ENCODE measurements at places on chromosomes 1 and 21.

DNA sequence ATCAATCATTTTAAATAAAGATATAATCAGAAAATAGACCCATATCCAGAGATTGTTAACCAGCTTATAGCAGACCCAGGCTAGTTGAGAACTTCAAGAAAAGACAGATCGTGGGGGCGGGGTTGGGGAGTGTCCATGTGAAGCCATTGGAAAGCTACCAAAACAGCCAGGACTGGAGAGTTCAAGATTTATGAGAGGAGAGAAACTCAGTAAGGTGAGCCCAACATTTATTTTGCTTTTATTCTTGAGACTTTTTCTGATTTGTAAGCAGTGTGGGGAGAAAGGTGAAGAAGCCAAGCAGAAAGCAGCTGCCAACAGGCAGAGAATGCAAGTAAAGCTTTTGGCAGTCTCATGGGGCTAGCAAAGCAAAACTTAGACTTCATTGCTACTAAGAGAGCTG is 179.9 kb downstream of the VPS13D start:
- no peak for DNase-seq

DNA sequence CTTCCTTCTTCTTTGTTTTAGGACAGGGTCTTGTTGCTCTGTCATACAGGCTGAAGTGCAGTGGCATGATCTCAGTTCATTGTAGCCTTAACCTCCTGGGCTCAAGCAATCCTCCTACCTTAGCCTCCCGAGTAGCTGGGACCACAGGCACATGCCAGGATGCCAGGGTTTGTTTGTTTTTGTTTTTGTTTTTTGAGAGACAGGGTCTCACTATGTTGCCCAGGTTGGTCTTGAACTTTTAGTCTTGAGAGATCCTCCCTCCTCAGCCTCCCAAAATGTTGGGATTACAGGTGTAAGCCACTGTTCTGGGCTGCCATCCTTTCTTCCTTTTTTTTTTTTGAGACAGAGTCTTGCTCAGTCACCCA is 56.5 kb upstream of the SLC45A1 start:
- no peak for DNase-seq

GRCh38 chr1:239112101-239112935 is 274.1 kb upstream of the CHRM3 start:
- no peak for DNase-seq

DNA sequence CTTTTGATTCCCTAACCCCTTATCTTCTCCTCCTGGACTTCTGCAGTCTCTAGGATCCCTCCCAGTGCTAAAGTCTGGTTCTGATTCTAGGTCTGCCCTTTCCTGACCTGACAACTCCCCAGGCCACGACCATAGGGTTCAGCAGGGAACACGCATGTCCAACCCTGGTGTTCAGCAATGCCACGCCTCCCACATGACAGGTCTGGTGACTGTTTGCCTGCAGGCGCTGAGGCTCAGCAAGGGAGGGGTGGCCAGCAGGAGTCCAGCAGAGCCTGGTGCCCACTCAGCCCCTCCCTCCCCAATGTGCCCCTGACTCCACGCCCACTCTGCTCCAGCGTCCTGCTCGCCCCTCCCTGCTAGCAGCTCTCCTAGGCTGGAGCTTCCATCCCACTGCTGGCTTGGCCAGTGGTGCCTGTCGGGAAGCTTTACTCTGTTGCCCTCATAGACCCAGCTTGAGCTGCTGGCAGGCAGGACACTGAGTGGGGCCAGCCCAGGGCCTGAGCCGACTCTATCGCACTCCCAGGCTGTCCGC is 17.3 kb downstream of the SLC9A1 start:
- no peak for DNase-seq

- DNase-seq: peak; percentile 66
These were observed 151.6 kb downstream of the SDCCAG8 start for GRCh38 chr1:243407284-243408018.

GRCh38 chr1:225944951-225945350 is 3.9 kb upstream of the LEFTY2 start:
- no peak for DNase-seq

GRCh38 chr1:227769047-227769935 is 34.1 kb downstream of the SNAP47 start:
- no peak for DNase-seq

DNA sequence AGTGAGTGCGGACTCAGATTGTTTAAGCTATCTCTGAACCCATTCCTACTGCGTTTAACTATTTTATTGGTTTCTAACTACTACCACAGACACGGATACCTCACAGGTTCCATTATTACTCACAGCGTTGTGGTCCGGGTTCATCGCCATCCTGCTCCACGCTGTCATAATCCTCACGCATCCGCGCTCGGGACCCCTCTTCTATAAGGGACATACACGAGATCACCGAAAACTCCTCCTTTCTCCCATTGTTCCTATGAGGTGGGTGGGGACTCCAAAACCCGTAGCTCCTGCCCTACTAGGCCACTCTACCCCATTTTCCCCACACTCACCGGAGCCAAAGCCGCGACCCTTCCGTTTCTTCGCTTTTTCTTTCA is 610 bp downstream of the RBM8A start:
- no peak for DNase-seq

- DNase-seq: no peak
These were observed 13.1 kb upstream of the EXO1 start for GRCh38 chr1:241834733-241835377.

DNA sequence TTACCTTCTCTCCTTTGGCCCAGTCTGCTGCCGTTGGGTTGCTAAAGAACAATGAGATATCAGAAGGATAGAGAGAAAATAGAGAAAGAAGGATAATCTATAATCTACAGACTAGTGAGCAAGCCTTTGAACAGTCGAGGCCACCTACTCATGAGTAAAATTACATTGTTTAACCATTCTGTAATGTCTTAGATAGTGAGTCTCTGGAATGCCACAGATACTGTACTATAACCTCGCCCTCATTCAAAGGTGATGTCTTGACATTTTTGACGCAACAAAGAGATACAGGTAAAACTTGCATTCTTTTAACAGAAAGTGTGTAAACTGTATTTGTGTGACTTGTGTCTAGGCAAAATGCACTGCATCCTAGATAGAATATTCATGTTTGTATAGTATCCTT is 77.9 kb downstream of the LAMC1 start:
- DNase-seq: no peak

DNA sequence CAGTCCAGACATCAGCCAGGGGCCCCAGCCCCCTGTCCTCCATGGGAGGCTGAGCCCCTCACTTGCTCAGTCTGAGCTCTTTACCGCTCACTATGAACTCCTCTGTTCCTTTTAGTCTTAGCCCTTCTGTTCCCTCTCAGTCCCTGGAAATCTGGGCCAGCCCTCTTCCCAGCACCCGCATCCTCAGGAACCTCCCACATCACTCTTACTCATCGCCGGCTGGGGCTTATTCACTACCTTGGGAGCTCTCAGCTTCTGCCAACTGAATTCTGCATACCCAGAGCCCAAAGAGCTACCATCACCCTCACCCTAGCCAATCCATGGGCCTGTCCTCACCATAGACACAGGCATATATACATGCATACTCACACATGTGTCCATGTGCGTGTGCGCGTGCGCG is 11.5 kb downstream of the KNCN start:
- no peak for DNase-seq

GRCh38 chr1:212234431-212235395 is 50.5 kb upstream of the PPP2R5A start:
- peak; percentile 89 for DNase-seq

DNA sequence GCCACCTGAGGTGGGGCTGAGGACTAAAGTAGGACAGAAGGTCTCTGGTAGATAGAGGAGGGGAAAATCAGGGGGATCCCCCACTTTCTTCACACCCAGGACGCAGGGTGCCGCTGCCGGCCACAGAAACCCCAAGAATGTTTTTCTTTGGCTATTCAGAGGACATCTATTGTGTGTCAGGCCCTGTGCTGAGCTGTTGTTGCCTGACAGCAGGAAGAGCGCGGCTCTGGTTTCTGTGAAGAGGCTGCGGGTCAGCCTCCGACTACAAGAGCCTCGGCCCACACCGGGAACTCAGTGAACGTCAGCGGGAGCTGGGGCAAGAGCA is 407 bp upstream of the PIGV start:
- DNase-seq: no peak

GRCh38 chr21:25507522-25507921 is 99.8 kb downstream of the MRPL39 start:
- DNase-seq: no peak

DNA sequence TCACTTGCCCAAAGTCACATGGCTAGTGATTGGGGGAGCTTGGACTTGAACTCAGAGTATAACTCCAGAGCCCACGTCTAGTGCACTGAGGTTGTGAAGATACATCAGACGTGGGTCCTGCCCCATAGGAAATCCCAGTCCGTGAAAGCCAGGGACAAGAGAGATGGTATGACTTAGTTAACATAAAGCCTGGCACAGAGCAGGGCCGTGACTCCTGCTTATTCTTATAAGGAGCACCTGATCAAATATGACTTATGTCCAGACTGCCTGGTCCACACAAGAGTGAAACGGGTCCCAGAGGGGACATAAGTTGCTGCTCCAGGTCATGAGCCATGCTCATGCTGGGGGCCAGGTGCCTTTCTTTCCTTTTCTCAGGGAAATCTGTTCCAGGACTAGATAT is 166.3 kb upstream of the USP24 start:
- no peak for DNase-seq

- DNase-seq: peak; percentile 43
These were observed 27.6 kb downstream of the SKI start for GRCh38 chr1:2255420-2256369.

GRCh38 chr21:27070861-27071670 is 104.2 kb upstream of the ADAMTS5 start:
- DNase-seq: no peak

DNA sequence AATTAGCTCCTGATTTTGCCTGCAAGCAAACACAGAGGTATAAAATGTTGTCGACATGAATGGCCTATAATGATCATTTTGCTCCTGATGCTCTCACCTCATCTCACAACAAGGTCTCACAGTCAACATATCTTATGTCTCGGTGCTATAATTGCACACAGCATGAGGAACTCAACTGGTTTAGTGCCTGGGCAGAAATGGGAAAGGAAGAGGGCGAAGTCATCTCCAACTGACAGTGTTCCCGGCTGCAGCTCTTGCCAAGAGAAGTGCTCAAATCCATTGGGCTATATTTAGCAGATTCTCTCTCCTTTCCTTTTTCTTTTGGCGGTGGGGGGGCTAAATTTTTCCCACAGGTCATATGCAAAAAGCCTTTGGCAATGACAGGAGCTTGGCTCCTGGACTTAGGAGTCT is 53.0 kb downstream of the SLC45A1 start:
- no peak for DNase-seq

- DNase-seq: no peak
These were observed 109.8 kb downstream of the CACHD1 start for GRCh38 chr1:64579767-64580166.

All from dermis microvascular lymphatic vessel endothelial cell (primary cell).